ENCODE measurements at places on chromosomes 6 and 20. TPM values are rescaled to one million over a fixed set of nuclear protein-coding genes. Genes with fewer than 3 reads are reported as not detected.

CUL7 gene
- 43.3 TPM for total RNA-seq

RBPJL gene
- not detected for total RNA-seq

NKAPL gene
- 0.69 TPM for total RNA-seq

SMIM28 gene
- total RNA-seq = not detected

ZFP57 gene
- not detected for total RNA-seq

C6orf163 gene
- 8.2 TPM for total RNA-seq

DNAH8 gene
- not detected for total RNA-seq

PSMB9 gene
- not detected for total RNA-seq

- no peak overlapping the region for H3K27ac ChIP-seq
- no peak overlapping the region for H3K4me3 ChIP-seq
- H3K27me3 ChIP-seq = peaks cover 6% of the 10 kb centered on the region
- no peaks in the 10 kb centered on the region for H3K36me3 ChIP-seq
- DNase-seq = no peak
- H3K4me1 ChIP-seq = peaks cover 7% of the 10 kb centered on the region
Measured at GRCh38 chr20:48855046-48855445, 27.2 kb upstream of the PREX1 start.

DNA sequence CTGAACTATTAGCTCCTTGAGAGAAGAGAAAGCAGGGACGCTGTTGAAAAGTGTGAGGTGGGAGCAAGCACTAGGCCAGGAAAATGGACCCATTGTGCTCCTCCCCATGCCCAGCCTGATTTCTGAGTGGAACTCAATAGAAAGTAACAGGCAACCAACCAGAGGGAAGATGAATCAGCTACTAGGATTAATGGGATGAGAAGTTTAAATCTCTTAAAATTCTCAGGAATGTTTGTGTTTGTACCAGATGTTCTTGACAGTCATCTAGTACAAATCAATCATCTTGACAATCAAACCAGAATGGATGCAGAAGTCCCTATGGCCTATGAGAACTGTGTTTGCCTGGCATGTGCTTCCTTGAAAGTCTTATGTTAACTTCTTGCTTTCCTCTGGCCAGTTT, 48.9 kb downstream of the HDDC2 start:
- DNase-seq = no peak
- no peaks in the 10 kb centered on the region for H3K36me3 ChIP-seq
- H3K4me3 ChIP-seq = no peak overlapping the region
- H3K27ac ChIP-seq = no peak overlapping the region
- H3K4me1 ChIP-seq = no peaks in the 10 kb centered on the region

GRCh38 chr20:1946762-1947534, 46.9 kb downstream of the PDYN start:
- H3K27me3 ChIP-seq = peaks cover 13% of the 10 kb centered on the region
- H3K36me3 ChIP-seq = no peaks in the 10 kb centered on the region
- peaks cover 18% of the 10 kb centered on the region for H3K4me1 ChIP-seq
- H3K4me3 ChIP-seq = peak overlapping the region; percentile 83
- DNase-seq = peak; percentile 52

GRCh38 chr6:3162067-3162497, 4.7 kb upstream of the TUBB2A start:
- peak overlapping the region; percentile 19 for H3K27ac ChIP-seq
- H3K4me3 ChIP-seq = peak overlapping the region; percentile 79
- peaks cover 39% of the 10 kb centered on the region for H3K4me1 ChIP-seq
- no peak for DNase-seq
- H3K36me3 ChIP-seq = no peaks in the 10 kb centered on the region
- H3K27me3 ChIP-seq = peaks cover 3% of the 10 kb centered on the region

GRCh38 chr6:448296-449056, 56.9 kb downstream of the IRF4 start:
- no peak overlapping the region for H3K27ac ChIP-seq
- peaks cover 12% of the 10 kb centered on the region for H3K36me3 ChIP-seq
- DNase-seq = no peak
- H3K4me1 ChIP-seq = peaks cover 12% of the 10 kb centered on the region

- no peaks in the 10 kb centered on the region for H3K4me1 ChIP-seq
- H3K27me3 ChIP-seq = no peaks in the 10 kb centered on the region
- H3K4me3 ChIP-seq = no peak overlapping the region
- no peak for DNase-seq
- no peak overlapping the region for H3K27ac ChIP-seq
Measured at GRCh38 chr6:12171717-12172116, 118.4 kb upstream of the EDN1 start.

DNA sequence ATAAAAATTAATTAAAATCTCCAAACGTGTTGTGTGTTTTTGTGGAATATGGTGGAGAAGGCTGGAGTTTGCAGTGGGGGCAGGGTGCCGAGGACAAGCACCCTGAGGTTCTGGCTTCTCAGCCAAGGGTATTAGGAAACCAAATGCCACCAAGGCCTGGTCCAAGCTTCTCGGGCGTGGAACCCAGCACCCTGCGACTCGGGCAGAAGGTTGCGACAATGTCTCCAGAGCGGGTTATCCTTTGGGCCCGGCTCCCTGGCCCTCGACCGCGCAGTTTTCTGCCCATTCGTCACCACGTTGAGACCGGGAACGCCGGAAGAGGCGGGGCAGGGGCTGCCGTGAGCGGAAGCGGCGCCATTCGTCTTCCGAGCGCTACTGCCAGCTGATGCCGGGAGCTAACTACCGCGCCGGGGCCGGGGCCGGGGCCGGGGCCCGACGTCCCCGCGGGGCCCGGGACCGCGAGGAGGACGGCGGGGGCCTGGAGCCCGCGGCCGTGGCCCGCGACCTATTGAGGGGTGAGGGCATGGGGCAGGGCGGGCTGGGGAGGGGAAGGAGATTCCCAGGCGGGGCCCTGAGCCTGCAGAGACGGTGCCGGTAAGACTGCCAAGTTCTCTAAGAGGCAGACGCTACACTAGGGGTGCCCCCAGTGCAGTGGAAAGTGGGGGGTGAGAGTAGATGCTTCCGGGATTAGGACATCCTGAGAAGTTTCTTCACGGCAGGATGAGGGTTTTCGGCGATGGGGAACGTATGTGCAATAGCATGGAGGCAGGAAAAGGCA, at the start of gene RRP36:
Gene RRP36 (plus strand): TSS at position 354 of the 778 bp plus-strand sequence. CDS start 32 bp downstream, at position 386.
- peak within 1 kb of the TSS; percentile 96 for H3K4me3 ChIP-seq
- peak within 1 kb of the TSS; percentile 97 for H3K27ac ChIP-seq
- peaks cover 5% of the 10 kb centered on the region for H3K27me3 ChIP-seq
- H3K4me1 ChIP-seq = peaks cover 13% of the 10 kb centered on the region
- no peaks in the 10 kb centered on the region for H3K36me3 ChIP-seq
- DNase-seq = peak; percentile 85

- H3K27ac ChIP-seq = peak overlapping the region; percentile 93
- H3K4me1 ChIP-seq = peaks cover 11% of the 10 kb centered on the region
- no peaks in the 10 kb centered on the region for H3K36me3 ChIP-seq
- no peak for DNase-seq
Measured at GRCh38 chr6:28142446-28142845, 763 bp downstream of the ZKSCAN8 start.

DNA sequence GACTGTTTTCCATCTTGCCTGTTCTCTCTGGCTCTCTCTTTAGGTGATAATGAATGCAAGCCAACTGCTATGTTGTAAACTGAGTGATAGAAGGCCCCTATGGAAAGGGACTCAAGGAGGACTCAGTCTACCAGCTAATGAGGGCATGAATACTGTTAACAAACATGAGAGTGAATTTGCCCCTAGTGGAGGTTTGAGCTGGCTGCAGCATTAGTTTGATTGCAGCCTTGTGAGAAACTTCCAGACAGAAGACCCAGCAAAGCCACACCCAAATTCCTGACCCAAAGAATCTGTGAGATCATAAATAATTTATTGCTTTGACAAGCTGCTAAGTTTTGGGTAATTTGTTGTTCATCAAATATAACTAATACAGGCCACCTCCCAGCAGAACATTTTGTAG, 50.0 kb upstream of the PLCB1 start:
- peaks cover 6% of the 10 kb centered on the region for H3K4me1 ChIP-seq
- no peak for DNase-seq
- no peaks in the 10 kb centered on the region for H3K36me3 ChIP-seq
- no peak overlapping the region for H3K27ac ChIP-seq
- H3K4me3 ChIP-seq = no peak overlapping the region
- no peaks in the 10 kb centered on the region for H3K27me3 ChIP-seq

DNA sequence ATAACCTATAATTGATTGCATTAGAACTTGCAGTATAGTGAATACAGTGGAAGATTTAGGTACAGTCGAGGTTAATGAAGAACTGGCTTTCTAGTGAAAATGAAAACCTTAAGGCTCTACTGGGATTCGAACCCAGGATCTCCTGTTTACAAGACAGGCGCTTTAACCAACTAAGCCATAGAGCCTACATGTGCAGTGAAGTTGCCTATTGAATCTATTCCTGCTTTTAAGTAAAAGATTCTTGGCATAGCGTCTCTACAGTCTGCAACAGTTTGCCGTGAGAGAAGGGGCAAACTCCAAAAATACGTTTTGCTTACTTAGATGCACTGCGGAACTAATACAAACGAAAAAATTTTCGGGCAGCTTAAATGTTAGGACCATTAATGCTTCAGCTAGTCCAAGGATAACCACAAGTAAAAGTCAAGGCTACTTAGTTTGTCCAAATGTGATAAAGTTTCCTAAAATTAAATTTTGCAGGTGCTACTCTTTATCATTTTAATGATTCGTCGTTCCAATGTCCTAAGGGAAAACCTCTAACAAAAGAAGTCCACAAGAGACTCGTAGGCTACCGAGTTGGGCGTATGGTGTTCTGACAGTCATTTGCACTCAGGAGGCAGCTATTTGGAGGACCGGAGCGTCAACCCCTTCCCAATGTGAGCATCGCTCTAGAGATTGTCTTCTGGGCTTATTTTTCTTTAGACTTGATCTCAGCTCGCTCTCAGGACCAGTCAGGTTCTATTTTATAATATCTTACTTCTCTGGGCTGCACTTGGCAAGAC, 31.3 kb upstream of the ZSCAN23 start:
- H3K27me3 ChIP-seq = peaks cover 7% of the 10 kb centered on the region
- DNase-seq = no peak
- H3K36me3 ChIP-seq = no peaks in the 10 kb centered on the region
- H3K4me3 ChIP-seq = peak overlapping the region; percentile 81
- H3K4me1 ChIP-seq = peaks cover 4% of the 10 kb centered on the region
- no peak overlapping the region for H3K27ac ChIP-seq

- H3K4me3 ChIP-seq = peak overlapping the region; percentile 89
- H3K27ac ChIP-seq = peak overlapping the region; percentile 57
- DNase-seq = no peak
Measured at GRCh38 chr6:145733810-145734209, 1.5 kb downstream of the EPM2A start.

GRCh38 chr6:93886416-93886815, 467.1 kb upstream of the EPHA7 start:
- H3K36me3 ChIP-seq = no peaks in the 10 kb centered on the region
- H3K27ac ChIP-seq = no peak overlapping the region
- no peak for DNase-seq

- peak overlapping the region; percentile 72 for H3K4me3 ChIP-seq
- peaks cover 60% of the 10 kb centered on the region for H3K4me1 ChIP-seq
- no peaks in the 10 kb centered on the region for H3K36me3 ChIP-seq
- H3K27me3 ChIP-seq = peaks cover 21% of the 10 kb centered on the region
Measured at GRCh38 chr20:32527447-32528055, 57.6 kb downstream of the NOL4L start.

- peaks cover 49% of the 10 kb centered on the region for H3K4me1 ChIP-seq
- peaks cover 9% of the 10 kb centered on the region for H3K27me3 ChIP-seq
- peaks cover 28% of the 10 kb centered on the region for H3K36me3 ChIP-seq
- H3K4me3 ChIP-seq = peak overlapping the region; percentile 35
Measured at GRCh38 chr6:161204866-161205557, 68.8 kb downstream of the AGPAT4 start.

DNA sequence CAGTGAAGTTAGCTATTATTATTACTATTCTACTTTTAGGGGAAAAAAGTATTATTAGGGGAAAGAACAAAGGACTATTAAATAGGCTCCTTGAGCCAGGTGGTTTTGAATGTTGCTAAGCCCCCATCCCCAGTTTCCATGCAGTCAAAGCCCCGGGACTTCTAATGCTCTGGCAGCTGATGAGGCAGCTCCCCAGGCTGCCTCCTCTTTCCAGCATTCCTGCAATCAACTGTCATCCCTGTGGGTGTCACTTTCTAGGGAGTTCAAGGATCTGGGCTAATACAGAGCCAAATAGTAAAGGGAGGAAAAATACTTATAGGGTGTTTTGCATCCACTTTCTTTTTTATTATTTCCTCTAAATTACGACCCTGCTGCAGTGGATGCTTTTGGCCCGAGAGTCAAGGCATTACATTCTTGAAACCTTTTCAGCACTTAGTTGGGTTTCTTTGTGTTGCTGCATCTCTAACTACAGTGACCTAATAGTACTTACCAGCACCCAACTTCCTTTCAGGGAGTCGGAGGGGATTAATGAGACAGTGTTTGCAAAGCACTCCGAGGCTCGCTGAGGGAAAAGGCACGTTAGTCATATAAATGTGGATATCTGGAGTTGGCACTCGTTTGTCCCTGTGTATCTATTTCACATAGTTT, 303.9 kb upstream of the MAP3K7 start:
- peaks cover 2% of the 10 kb centered on the region for H3K27me3 ChIP-seq
- no peak overlapping the region for H3K4me3 ChIP-seq
- no peak overlapping the region for H3K27ac ChIP-seq
- no peaks in the 10 kb centered on the region for H3K36me3 ChIP-seq
- no peak for DNase-seq
- peaks cover 19% of the 10 kb centered on the region for H3K4me1 ChIP-seq

DNA sequence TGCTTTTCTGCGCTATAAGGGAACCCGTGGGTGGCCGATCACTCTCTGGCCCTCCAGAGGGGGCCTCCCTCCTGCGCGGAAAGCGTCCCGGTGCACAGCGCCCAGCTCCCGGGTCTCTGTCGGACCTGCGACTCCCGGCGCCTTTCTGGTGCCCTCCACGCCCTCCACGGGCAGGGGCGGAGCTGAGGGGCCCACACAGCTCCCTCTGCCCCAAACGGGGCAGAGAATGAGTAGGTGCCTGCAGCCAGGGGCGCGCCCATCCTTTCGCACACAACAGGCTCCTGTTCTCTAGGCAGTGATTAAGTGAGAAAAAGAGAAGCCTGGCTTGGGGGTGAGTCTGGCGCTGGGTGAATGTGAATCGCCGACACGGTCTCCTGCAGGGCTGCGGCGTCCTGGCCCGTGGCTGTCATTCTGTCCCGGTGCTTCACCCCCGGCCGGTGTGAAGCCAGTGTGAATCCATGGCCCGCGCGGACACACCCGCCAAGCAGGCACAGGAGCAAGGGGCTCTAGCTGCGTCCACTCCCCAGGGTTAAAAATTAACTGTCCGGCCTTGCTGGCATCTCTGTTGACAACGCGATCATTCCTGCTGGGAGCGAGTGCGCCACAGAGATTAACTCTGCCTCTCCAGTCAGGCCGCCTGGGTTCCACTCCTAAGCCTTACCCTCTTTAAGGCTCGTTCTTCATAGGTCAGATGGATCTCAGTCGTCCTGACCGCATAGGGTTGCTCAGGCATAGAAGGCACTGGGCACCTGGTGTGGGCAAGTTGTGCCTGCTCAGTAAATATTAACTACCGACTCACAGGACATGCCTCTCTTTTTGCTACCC, 88.8 kb downstream of the PCSK2 start:
- H3K4me1 ChIP-seq = peaks cover 49% of the 10 kb centered on the region
- no peaks in the 10 kb centered on the region for H3K36me3 ChIP-seq
- DNase-seq = no peak
- H3K4me3 ChIP-seq = no peak overlapping the region
- H3K27me3 ChIP-seq = no peaks in the 10 kb centered on the region
